SHP77 (cell line): ENCODE measurements at places on chromosomes 12 and 14.

- no peak for DNase-seq
Measured at GRCh38 chr14:91400696-91401095, 16.9 kb downstream of the CCDC88C start.

DNA sequence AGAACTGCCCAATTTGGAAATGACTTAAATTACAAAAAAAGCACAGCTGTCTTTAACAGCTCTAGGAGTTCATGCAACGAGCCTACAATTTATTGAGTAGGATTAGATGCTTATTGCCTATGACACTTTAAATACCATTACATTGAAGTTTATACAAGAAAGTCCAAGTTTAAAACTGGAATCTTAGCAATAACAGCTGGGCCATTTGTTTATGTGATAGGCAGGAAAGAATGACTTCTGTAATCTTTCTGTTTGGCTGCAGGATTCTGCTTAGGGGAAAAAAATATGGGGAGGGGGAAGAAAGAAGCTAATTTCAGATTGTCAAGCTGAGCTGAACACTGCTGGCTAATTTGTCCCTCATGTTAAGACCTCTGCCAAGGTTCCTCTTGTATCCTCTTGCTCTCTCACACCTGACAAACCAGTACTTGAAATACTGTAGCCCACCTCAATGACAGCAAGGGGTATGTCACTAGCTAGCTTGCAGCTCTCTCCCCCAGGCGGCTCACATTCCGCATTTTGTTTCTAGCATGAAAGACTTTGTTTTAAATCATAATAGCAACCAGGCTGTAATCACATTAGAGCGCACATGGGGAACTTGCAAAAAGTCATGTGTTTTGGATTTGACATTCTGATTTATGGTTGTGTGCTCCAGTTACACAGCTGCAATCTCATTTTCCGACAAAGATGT, 384.8 kb downstream of the BMP4 start:
- DNase-seq, result no peak

DNA sequence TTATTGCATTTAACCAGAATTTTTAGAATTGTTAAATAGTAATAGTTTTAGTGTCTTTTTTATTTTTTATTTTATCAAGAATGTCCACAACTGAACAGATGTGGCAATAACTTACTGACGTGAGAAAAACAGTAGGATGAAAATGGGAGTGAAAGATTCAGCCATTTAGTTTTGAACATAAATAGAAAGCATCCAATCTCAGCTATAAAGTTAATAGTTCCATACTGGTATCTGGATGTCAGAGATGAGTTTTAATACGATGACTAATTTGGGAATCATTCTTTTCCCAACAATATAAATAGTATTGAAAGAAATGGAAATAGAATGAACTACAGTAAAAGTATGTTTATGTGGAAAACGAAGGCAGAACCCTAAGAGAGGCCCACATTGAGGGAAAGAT, 159.4 kb downstream of the EPS8 start:
- no peak for DNase-seq

DNA sequence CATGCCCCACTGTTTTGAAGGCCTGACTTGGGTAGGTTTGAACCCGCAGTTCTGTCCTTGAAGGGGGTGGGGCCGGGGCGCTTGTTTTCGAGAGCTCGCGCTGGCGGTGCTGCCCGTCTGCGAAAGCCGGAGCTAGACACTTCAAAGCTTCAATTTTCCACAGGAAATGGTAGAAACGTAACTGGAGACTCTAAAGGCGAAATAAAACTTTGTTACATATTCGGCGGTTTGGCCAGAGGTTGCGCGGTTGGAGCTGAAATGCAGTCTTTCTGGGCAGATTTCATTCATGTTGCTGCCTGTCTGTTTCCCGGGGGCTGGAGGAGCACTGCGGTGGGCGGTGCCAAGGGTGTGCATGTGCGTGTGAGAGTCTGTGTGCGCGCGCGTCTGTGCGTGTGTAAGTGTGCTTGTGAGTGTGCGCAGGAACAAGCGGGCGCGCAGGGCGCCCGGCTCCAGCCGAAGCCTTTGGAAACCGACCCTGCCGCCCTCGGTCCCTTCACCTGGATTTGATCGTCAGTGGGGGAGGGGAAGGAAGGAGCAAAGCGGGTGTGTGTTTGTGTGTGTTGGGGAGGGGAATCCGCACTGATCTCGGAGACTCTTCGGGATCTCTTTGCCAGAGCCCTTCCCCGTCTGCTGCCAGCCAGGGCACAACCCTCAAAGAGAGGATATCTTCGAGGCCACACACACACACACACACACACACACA, 227.7 kb upstream of the CRY1 start:
- no peak for DNase-seq

GRCh38 chr12:4956054-4956453, 46.3 kb downstream of the KCNA1 start:
- DNase-seq, result no peak

DNA sequence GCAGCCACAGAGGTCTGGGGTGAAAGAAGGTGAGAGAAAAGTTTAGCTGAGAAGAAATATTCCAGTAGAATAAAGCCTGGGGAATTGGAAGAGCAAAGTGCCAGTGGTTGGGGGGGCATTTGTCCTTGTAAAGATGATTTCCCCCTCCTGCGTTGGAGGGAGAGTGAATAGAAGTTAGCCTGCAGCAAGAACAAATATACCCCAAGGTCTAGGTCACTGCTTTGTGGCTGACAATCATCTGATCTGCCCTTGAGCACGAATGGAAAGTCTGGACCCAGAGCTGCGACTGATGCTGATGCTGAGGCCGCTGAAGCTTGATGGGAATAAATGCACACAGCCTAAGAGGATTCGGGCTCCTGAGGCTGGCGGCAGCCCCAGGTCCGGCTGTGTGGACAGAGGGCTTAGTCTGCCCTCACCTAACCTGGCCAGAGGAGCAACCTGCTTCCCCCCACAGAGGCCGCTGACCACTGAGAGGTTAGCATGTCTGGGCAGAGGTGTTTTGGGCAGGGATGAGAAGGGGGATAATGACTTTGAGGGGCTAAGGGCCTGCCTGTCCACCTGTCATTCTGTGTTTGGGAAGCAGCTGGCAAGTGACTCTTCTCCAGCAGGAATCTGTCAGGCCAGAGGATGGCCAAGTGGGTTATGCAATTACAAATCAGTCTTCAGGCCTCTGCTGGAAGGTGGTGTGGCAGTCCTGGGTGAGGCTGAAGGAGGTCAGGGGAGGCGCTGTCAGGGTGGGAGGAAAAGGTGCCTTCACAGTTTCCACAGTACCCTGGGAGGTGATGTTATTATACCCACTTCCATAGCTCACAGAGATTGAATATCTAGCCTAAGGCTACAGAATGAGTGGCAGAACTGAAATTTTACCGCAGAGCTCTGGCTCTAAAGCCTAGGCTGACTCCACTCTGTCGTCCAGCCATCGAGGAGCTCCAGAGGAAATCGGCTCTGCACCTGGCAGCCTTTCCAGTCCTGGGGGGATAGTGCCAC, 11.7 kb downstream of the TUBA1C start:
- no peak for DNase-seq
